Naive thymus-derived CD8-positive, alpha-beta T cell (primary cell): ENCODE measurements at places on chromosomes 3 and 15.

DNA sequence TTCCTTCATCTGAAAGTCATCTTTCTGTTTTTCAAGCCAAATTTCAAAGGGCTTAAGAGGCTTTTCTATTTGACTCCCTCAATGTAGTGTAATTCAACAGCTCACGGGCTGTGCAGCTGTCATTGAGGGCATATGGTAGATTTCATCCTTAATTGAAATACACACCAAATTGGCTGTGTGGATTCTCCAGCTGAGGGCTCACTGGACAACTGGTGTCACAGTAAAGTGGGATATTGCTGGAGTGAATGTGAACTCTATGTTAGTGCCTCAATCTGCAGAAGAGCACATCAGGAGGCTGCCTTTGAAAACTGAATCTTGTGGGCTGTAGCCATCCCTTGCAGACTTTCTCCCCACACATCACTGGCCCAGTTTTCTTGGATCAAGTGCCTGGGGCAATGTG lies 120.1 kb downstream of the GALK2 start:
- no peak for DNase-seq

DNA sequence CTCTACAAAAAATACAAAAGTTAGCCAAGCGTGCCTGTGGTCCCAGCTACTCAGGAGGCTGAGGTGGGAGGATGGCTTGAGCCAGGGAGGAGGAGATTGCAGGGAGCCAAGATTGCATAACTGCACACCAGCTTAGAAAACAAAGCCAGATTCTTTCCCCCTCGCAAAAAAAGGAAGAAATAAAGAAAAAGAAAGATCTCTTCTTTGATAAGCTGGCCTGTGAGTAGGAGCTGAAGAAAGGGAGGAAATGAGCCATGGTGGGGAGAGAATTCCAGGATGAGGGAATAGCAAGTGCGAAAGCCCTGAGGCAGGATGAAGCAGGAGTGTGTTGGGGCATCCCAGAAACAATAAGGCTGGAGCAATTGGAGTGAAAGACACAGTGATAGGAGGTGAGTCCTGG lies 24.5 kb upstream of the TOP2B start:
- no peak for DNase-seq

- DNase-seq = no peak
These were observed 397.7 kb downstream of the CACNA2D3 start for GRCh38 chr3:54520060-54520459.

GRCh38 chr3:94405258-94406035 lies 342.6 kb downstream of the NSUN3 start:
- DNase-seq = no peak

GRCh38 chr3:39903253-39903652 lies 93.8 kb downstream of the MYRIP start:
- no peak for DNase-seq

DNA sequence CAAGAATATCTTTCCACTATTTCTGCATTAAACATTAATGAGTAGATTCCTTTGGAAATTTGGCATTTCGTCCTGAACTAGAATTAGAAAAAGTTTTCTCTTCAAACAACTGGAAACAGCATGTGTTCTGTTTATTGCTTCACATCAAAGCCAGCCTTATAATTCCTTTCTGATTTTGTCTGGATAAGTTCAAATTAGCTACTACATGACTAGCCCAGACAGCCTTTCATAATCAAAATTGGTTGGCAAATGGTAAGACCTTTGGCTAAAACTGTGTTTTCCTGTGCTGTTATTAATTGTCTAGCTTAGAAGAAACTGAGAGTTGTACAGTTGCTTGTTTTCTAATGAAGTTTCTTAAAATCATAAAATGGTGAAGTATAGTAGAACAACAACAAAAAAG lies 52.7 kb upstream of the P3H2 start:
- DNase-seq = no peak

DNA sequence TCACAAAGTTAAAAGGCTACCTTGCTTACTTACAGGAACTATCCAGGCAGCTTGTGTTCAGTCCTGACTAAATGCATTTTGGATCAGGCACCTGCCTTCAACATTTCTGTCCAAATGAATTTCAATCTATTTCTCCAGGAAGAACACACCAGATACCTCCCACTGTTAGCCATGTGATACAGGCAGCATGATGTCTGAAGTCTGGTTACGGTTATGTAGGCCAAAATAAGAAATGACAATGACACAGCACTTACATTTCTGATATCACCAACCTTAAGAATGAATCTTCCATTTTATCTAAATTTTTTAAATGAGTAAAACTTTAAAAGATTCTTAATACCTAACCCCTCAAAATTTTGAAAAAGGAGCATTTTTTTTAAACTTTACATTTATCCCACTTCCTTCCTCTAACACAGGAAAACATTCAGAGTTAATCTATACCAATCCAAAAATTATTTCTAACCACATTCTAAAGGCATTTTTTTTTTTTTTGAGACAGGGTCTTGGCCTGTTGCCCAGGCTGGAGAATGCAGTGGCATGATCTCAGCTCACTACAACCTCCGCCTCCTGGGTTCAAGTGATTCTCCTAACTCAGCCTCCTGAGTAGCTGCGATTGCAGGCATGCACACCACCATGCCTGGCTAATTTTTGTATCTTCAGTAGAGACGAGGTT lies at the start of gene MAP4:
Gene MAP4, minus strand, starts transcription at position 116 of the 673 bp plus-strand sequence. CDS start 17,556 bp downstream, outside the sequence.
- DNase-seq = no peak

DNA sequence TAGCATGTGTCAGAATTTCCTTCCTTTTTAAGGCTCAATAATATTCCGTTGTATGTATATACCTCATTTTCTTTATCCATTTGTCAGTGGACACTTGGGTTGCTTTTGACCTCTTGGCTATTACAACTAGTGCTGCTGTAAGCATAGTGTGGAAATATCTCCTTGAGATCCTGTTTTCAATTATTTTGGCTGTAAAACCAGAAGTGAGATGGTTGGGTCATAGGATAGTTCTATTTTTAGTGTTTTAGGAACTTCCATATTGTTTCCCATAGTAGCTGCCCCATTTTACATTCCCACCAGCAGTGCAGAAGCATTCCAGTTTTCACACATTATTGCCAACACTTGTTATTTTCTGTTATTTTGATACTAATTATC lies 70.4 kb upstream of the C15orf39 start:
- DNase-seq = no peak

- DNase-seq = no peak
These were observed 162.9 kb upstream of the STT3B start for GRCh38 chr3:31369637-31370379.

- DNase-seq = no peak
These were observed 50.2 kb downstream of the FHIT start for GRCh38 chr3:61201071-61201470.

- no peak for DNase-seq
These were observed 107.7 kb upstream of the RPL32 start for GRCh38 chr3:12948891-12949711.

DNA sequence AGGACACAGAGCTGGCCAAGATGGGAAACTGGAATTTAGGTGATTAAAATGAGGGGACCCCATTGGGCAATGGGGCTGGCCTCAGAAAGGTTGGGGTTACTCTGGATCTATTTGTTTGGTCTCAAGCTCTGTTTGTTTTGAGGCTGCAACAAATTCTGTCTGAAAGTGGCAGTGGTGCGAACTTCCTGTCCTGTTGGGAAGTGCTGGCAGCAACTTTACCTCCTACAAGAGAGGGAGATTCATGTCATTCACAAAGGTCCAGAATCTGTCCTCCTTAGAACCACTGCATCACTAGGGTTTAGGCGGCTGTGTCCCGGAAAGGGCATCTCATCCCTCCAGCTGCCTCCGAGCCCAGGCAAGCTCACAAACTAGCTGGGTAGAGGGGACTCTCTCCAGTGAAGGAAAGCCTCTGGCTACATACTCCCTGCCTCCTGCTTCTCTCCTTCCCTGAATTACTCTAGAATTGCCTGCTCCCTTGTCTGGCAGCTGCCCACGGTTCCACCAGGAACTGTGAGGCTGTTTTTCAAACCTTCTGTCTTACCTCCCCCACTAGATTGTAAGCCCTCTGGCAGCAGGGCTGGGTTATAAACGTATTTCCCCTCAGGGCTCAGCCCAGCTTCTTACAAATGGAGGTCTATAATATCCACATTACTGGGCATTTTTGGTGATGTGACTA lies 23.6 kb downstream of the MEGF11 start:
- no peak for DNase-seq

DNA sequence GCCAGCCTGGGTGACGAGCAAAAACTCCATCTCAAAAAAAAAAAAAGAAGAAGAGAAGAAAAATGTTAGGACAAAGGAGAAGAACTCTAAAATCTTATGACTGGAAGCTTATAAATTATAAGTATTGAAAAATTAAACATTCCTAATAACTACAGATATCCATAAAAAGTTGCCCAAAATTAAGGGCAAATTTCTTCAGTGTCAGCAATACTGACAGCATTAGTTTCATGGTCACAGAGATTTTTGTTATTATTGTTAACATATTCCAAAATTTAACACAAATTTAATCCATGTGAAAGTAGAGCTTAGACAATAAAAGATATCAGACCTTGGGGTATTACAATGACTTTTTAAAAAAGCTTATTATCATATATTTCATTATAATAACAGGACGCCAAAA lies 74.1 kb downstream of the NR2F2 start:
- no peak for DNase-seq

GRCh38 chr15:54803987-54804386 lies 392.8 kb downstream of the RSL24D1 start:
- no peak for DNase-seq

GRCh38 chr3:146682171-146682570 lies 77.0 kb upstream of the PLSCR5 start:
- DNase-seq = no peak

DNA sequence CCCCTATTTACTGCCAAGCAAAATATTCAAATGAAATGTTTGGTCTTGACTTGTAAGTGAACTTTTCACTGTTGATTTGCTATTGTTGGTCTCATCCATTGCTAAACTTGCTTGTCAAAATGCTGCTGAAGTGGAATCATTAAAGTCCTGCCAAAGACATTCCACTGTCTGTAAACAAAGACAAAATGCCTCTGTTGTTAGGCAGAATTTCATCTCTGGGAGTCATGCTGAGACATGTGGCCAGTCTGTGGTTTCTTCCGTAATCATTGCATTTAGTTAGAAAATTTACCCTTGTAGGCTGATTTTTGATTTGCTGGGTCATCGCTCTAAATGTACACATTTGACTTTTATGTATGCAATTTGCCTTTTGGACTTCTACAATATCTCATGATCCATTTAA lies 577.7 kb downstream of the MECOM start:
- DNase-seq = no peak

- no peak for DNase-seq
These were observed 111.0 kb downstream of the LRRK1 start for GRCh38 chr15:101029971-101030661.

DNA sequence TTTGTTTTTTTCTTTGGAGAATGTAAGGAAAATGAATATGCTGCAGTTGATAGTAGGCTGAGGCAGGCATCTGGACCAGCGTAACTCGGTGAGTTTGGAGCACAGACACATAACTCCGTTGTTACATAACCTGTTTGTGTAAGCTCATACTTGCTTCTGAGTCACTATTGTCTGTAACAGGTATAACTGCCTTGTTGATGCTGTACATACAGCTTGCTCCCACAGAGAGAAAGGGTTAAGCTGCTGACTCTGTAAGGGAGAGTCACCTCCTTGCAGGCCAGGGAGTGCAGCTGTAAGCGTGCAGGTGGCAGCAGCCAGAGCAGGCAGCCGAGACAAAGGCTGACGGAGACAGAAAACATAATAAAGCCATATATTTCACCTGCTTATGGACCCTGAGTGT lies 20.4 kb downstream of the RETNLB start:
- DNase-seq = no peak

GRCh38 chr3:8659242-8659641 lies 14.6 kb upstream of the SSUH2 start:
- no peak for DNase-seq

DNA sequence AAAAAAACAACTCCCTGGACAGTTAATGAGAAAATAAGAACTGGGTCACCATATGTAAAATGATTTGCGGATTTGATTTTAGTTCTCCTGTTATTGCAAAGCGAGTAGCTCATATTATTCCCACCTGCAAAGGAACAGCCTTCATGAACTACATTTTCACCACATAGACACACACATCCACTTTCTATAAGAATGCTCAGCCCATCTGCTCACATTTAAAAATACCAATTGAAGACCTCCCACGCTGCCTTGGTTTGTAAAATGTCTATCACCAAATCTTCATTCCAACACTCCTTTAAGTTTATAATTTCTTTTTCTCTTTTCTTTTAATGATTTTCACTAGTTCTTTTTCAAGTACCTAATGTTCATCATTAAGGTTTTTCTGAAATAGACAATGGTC lies 148.6 kb downstream of the FGF12 start:
- no peak for DNase-seq

GRCh38 chr3:140406655-140407054 lies 271.2 kb upstream of the TRIM42 start:
- DNase-seq = no peak

DNA sequence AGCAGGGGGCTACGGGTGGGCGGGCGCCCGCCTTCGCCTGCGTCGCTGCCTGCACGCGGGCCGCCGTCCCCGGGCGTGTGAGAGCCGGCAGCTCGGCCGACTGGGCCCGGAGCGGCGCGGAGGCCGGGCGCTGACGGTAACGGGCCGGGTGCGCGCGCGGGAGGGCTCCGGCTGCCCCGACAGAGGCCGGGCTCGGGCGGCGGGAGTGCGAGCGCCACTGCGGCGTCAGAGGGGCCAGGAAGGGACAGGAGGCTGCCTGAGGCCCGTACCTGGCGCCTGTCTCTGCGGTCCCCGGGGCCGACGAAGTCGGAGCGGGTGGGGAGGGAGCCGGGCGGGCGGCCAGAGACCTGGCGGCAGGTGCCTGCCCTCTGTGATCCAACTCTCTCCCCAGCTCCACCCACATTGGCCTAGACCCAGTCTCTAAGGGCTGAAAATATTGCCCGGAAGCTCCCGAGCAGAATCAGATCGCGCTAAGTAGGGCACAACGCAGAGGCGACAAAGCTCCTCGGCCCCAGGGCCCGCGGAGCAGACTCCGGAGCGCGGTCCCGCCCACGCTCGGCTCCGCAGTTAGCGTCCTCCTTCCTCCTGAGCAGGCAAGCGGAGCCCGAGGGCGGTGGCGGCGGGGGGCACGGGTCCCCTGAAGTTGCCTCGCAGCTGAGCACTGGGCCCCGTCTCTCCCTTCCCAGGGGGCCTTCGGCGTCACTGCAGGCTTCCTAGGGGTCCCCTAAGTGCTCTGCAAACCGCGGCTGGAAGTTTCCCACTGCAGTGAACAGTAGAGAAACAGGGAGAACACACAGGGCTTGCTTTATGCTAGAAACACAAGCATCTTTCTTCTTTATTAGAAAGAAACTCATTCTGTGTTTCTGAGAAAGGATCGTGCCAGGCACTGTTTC lies at the start of gene MAN2A2:
Gene MAN2A2, plus strand, starts transcription at position 463 of the 893 bp plus-strand sequence. CDS start 906 bp downstream, outside the sequence.
- DNase-seq = peak; percentile 85
